ENCODE measurements at places on chromosomes 13 and 19.

DNA sequence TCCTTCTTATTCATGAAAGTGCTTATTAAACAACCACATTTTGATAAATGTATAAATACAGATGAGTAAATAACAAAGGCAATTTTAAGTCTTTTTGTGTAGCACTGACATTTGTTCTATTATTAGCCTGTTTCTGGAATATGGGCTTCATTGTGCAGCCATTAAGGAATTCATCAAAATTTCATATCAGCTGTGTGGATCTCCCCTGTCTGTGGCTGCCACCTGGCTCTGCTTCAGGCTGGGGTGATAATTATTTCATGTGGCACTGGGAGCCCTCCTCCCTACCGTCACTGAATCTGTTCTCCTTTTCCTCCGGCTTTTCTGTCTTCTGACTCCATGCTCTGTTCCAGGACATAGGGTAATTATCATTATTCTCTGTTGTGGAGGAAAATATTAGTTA lies 57.1 kb downstream of the LMO7 start:
- DNase-seq: no peak

DNA sequence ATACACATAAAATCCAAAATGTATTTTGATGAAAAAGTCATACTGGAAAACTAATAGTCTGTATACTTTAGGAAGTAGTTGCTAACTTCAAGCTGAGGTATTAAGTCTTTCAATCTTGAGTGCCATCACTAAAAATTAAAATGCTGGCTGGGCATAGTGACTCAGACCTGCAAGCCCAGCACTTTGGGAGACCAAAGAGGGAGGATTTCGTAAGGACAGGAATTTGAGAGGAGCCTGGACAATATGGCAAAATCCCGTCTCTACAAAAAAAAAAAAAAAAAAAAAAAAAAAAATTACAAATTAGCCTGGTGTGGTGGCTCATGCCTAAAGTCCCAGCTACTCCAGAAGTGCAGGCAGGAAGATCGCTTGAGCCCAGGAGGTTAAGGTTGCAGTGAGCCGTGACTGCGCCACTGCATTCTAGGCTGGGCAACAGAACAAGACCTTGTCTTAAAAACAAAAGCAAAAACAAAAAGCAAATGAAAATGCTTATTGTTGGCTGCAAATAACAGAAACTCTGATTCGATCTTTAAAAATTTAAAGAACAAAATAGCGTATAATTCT lies 1994.2 kb upstream of the PCDH20 start:
- no peak for DNase-seq

DNA sequence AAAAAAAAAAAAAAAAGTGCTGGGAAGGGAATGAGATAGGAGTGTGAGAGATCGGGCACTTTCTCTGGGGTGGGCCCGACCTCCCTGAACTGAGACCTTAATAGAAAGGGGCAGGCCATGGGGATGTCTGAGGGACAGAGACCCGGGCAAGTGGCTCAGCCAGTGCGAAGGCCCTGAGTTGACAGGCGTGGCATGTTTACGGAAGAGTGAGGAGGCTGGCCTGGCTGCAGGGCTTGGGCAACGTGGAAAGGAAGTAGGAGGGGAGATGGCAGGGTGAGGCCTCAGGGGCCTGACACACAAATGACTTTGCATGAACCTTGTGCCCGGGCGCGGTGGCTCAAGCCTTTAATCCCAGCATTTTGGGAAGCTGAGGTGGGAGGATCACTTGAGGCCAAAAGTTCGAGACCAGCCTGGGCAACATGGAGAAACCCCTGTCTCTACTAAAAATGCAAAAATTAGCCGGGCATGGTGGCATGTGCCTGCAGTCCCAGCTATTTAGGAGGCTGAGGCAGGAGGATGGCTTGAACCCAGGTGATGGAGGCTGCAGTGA lies 13.9 kb downstream of the FCHO1 start:
- DNase-seq: no peak

GRCh38 chr13:55000043-55000442 lies 1971.4 kb downstream of the OLFM4 start:
- no peak for DNase-seq

DNA sequence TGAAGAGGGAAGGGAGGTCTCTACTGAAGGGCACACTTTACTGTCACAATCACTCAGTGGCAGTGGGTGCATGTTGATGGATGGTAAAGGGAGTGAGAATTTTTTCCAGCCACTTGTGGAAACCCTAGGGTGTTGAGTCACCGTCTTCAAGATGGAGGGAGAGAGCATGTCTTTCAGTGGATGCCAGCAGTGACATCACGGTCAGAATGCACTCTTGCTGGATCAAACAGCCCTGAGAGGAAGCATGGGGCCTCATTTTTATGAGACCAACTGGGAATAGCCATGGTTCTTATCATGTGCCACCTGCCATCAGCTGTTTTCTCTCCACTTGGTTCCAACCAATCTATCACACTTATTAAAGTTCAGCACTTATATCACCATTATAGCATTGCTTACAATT lies 182.5 kb downstream of the KCNRG start:
- DNase-seq: no peak
